NCI-H1417 treated with DMSO at 0.1 percent for 48 hours (cell line): ENCODE measurements at places on chromosomes 5 and 9.

DNA sequence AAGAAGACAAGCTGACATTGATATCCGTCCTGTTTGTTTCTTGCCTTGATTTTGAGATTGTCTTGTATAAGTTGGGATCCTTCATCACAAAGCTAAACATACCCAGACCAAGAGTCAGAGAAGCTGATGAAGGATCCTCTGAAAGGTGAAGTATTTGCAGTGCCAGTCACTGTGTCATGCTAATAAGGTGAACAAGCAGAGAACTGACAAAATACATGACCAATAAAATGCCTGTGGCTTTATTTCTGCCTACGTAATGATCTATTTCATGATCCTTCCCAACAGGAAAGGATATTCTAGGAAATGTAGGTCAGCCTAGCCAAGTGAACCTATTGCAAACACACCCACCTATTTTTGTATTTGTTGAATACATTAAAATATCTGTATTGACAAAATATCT lies 351.3 kb upstream of the CDH9 start:
- DNase-seq, result no peak

DNA sequence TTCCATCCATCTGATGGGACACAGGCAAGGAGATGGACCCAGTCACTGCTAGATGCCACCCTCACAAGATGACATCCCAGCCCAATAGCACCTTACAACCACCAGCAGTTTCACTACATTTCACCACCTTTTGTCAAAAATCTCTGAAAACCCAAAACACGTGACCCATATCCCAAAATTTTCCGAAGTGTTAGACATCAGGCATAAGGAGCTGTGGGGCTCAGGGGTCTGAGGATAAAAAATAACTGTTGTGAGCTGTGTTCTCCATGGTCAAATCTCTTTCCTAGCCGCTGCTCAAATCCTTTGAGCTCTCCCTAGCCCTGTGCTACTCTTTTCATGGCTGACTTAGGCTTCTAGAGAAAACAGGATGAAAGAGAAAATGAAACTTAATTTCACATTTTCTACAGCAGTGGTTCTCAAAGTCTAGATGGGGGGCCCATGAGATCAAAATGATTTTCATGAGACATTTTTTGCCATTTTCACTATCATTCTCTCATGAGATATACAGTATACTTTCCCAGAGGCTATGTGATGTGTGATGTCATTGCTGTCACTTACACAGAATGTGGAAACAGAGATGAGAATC lies 40.7 kb downstream of the TIMD4 start:
- DNase-seq, result no peak

- DNase-seq, result no peak
These were observed 132.8 kb upstream of the RUSC2 start for GRCh38 chr9:35357116-35357515.

DNA sequence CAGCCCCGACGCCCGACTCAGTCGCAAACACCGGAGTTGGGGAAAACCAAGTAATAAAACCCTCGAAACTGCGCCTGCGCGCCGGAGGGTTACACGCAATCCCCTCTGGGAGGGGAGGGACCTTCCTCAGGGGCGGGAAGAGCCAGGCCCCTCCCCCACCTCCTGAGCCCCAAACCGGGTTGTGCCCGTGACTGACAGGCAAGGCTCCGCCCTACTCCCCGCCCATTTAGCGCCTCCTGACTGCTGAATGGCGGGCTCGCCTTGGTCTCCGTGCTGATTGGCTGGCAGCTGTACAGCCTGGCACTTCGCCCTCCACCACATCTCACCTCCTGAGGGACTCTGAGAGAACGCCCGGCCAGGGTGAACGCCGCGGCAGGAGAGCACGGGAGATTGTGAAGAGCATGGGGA lies at the start of gene PRDM9:
Gene PRDM9 (plus strand): TSS at position 332 of the 408 bp plus-strand sequence. CDS start 1,425 bp downstream, outside the sequence.
- peak; percentile 94 for DNase-seq

- no peak for DNase-seq
These were observed 44.5 kb upstream of the CTSL start for GRCh38 chr9:87681271-87682061.
